ENCODE measurements at places on chromosomes 1 and 21. TPM values are rescaled to one million over a fixed set of nuclear protein-coding genes. Genes with fewer than 3 reads are reported as not detected.

Gene CELA3A
- total RNA-seq = not detected

Gene CRB1
- 0.54 TPM for total RNA-seq

Gene CFAP74
- 0.63 TPM for total RNA-seq

Gene DYRK1A
- 57.7 TPM for total RNA-seq

DNA sequence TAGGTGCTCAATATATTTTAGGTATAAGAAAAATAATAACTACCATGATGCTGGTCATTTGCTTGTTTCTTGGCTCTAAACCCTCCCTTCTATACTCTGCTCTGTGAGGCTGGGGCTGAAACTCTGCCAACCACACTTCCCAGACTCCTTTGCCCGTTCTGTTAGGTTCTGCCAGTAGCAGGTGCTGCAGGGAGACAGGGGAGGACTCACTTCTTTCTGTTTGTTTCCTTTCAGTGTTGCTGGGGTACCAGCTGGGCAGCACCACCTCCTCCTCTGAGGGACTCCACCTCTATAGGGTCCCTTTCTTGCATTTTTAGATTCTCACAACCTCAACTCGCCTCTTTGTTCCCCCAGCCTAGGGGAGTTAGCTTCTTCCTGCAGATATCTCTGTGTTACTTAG lies 17.0 kb upstream of the SH2D2A start:
- no peak for DNase-seq

Gene CHI3L2
- total RNA-seq = not detected

Gene ALX3
- total RNA-seq = 0.11 TPM

Gene RGS13
- 1.4 TPM for total RNA-seq

DNA sequence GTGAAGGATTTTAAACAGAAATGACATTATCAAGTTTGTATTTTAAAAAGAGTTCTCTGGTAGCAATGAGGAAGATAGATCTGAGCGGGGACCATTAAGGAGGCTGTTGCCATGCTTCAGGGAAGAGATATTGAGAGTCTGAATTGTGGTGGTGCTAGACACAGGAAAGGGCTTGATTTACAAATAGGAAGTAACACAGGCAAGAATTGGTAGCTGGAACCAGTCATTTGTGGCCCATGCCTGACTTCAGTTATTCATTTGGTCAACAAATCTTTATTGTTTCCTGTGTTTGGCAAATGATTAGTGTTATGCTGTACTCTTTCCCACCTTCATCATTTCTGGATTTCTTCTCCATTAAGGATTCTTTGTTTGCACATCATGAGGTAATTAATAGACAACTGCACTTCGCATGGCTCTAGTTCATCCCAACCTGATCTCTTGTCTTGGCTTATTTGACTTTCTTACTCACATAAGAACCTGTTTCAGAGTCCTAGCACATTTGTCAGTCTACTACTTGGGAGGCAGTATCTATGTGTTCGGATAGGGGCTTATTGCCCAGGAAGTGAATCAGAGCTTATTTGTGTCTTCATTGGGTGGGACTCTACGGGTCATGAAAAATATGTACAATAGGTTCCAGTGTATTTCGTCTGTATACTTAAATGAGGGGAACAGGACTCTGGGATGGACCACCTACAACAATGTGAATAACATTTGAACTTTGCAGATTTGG lies 32.3 kb downstream of the EEIG2 start:
- no peak for DNase-seq

DNA sequence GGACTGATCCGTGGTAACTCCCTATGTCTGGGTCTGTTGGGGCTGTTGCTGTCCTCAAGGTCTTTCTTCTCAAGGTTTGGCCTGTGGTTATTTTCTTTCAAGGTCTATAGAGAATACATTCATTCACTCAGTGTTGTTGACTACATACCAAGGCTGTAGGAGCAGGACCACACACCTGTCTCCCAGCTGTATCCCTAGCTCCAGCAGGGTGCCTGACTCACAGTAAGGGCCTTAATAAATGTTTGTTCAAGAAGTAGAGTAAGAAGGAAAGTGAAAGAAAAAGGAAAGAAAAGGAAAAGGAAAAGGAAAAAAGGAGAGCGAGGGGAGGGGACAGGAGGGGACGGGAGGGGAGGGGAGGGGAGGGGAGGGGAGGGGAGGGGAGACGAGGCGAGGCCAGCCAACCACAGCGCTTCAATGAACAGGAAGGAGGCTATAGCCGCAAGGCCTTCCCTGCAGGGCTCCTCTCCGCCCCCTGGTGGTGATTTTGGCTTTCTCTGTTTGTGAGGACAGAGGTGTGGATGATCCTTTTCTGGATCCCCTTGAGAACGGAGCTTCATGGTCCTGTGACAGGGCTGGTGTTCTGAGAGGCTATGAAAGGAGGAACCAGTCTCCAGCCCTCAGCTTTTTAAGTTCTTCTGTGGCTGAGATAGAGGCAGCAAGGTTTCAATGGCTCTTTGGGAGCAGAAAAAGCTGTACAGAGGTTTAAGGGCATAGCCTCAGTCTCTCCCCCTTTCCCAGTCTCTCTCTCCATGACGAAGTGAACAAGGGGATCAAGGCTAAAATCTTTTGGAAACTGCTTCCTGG lies 30.6 kb upstream of the LCE5A start:
- no peak for DNase-seq

- DNase-seq = no peak
These were observed 50.7 kb downstream of the TM2D1 start for GRCh38 chr1:61674221-61674620.

GRCh38 chr1:29900104-29900679 lies 663.9 kb downstream of the PTPRU start:
- no peak for DNase-seq

DNA sequence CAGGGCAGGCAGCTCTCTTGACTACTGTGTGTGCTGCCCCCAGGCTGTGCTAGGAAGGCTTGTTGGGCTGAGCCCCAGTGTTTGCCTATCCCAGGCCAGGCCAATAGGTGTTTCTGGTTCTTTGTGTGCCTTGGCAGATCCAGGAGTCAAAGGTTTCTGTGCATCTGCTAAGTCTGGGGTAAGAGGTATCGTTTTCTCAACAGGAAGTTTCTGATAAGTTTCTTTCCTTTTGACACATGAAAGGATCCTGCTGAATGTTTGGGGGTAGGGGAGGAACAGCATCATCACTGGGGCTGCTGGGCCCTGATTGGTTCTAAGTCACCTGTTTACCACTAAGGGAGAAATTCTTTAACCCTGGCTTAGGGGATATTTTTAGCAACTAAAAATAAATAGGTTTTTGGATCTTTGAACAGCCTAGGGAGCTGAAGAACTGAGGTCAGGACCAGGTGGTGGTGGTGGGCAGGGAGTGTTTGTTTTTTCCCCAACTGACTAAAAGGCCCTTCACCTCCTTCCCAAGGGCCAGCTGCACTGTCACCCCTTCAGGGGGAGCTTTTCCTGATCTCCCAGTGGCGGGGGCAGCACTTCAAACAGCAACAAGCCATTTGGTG lies 85.1 kb downstream of the KCNN3 start:
- DNase-seq = no peak

Gene CDC42BPA
- 12.0 TPM for total RNA-seq

- DNase-seq = no peak
These were observed 66.7 kb downstream of the HTR6 start for GRCh38 chr1:19731311-19731821.

GRCh38 chr1:192104852-192105251 lies 53.4 kb upstream of the RGS18 start:
- DNase-seq = peak; percentile 70

GRCh38 chr1:204340081-204340889 lies 19.4 kb downstream of the PLEKHA6 start:
- DNase-seq = no peak
